ENCODE measurements at places on chromosomes 5 and 9.

GRCh38 chr9:132622159-132622558, 39.8 kb downstream of the BARHL1 start:
- no peak overlapping the region for H3K27ac ChIP-seq
- no peak overlapping the region for H3K4me3 ChIP-seq
- DNase-seq: no peak
- H3K4me1 ChIP-seq: no peaks in the 10 kb centered on the region
- no peaks in the 10 kb centered on the region for H3K27me3 ChIP-seq

DNA sequence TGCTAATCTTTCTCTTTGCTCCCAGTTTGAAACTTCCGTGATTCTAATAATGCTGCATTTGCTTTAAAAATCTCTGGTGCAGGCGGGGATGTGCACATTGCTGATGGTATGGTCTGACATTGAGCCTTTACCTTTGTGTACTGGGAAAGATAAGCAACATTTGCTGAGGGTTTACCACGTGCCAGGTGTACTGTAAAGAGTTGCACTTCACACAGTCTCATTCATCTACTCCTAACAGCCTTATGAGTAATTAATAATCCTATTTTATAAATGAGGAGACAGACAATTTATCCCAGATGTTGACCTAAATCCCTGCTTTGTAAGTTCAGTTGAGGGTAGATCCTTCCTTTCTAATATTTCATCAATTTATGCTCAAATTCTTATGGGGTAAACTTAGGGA, 726 bp upstream of the ADGRV1 start:
- no peaks in the 10 kb centered on the region for H3K36me3 ChIP-seq
- H3K27me3 ChIP-seq: no peaks in the 10 kb centered on the region
- peak overlapping the region; percentile 1 for H3K4me3 ChIP-seq
- DNase-seq: no peak
- peaks cover 16% of the 10 kb centered on the region for H3K4me1 ChIP-seq
- H3K27ac ChIP-seq: no peak overlapping the region

- no peak overlapping the region for H3K27ac ChIP-seq
- H3K27me3 ChIP-seq: no peaks in the 10 kb centered on the region
- H3K36me3 ChIP-seq: no peaks in the 10 kb centered on the region
- no peak for DNase-seq
These were observed 49.3 kb upstream of the FANCC start for GRCh38 chr9:95366731-95367325.

DNA sequence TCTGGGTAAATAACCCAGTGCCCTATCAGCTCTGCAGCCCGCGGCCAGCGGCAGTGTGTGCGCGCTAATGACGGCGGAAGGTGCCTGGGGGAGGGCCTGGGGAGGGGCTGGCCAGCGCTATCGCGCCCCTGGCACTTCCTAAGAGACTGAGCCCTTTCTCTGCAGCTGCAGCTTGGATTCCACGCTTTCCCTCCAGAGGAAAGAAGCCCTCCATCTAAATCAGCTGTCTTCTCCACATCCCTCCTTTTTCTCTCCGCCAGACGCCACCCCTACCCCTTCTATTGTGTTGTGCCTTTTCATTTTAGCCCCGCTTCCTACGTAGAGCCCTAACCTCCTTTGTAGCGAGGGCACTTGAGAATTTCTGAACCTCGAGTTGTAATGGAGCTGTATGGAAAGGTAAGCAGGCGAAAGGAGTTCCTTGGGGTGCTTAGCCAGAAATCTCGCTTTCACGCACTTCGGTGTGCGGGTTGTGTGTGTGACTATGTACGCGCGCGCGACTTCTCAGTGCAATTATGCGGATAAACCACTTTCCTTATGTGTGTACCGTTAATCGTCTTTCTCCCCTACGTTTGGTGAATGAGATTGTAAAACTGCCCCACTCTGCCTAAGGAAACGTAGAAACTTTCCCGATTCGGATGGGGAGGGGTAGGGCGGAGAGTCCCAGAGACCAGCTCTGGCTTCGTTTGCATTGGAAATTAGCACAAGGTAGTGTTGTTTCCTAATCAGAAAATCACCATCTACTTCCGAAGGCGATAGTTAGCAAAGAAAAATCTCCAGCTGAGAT, 664 bp upstream of the RAB3C start:
- DNase-seq: no peak
- H3K27ac ChIP-seq: no peak overlapping the region
- peaks cover 10% of the 10 kb centered on the region for H3K4me1 ChIP-seq
- H3K36me3 ChIP-seq: no peaks in the 10 kb centered on the region

DNA sequence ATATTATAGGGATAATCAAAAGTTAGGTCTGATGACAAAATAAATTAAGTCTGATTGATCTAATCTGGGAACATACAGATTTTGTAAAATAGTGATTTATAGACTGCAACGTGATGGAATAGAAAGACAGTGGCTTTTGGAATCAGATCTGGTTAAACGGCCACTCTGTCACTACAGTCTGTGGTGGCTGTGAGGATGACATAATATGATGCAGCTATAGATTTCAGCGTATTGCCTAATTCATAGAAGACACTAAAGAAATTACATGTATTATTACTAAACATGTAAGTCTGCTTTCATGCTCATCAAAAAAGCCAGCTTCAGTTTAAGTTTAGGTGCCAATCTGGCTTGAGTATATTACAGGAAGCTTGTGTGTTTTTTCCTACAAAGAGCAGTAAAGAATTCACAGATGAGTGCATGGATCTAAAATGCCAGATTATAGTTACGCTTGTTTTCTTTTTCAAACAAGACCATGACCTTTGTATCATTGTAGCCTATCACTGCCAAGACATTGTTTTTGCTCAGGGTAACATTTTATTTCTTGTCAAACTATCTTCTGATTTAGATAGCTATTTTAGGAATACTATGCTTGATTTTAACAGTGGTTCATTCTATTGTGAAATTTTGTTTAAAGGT, 25.7 kb downstream of the CPEB4 start:
- no peak for DNase-seq
- peaks cover 4% of the 10 kb centered on the region for H3K4me1 ChIP-seq
- H3K27me3 ChIP-seq: no peaks in the 10 kb centered on the region
- H3K27ac ChIP-seq: no peak overlapping the region
- H3K4me3 ChIP-seq: no peak overlapping the region
- H3K36me3 ChIP-seq: peaks cover 30% of the 10 kb centered on the region

- no peaks in the 10 kb centered on the region for H3K36me3 ChIP-seq
- no peak overlapping the region for H3K4me3 ChIP-seq
- peaks cover 3% of the 10 kb centered on the region for H3K27me3 ChIP-seq
These were observed 139.4 kb downstream of the MACIR start for GRCh38 chr5:103397739-103398581.

DNA sequence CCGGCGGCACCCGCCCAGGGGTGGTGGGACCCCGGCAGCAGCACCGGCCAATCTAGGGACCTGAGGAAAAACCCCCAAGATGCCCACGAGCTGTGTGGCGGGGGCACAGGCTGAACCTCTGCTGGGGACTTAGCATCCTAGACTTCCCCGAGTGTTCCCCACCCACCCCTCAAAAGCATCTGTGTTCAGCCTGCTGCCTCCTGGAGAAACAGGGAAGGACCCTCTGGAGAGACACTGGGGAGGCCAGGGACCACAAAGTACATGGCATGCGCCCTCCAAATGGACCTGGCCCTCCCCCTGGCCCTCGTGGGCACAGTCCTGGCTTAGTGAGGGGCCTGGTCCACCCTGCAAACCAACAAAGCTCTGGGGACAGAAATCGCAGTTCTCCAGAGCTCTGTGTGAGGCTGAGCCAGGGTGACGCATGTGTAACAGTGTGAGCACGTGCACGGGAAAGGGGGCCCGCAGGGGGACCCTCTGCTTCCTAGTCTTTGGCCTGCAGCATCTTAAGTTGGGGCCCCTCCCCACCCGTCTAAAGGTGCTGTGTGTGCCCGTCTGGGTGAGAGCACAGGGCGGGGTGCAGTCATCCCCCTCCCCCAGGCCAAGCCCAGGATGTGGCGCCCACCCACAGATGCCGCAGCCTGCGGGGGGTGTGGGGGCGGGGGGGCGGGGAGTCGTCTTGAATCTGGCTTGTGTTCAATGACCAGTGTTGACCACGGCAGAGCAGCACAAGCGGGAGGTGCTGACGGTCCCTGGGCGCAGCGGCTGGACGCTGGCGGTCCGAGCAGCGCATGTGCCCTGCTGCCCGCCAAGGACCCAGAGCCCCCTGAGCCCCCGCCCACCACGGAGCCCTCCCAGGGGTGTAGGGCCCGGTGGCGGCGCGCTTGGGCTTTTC, 672 bp upstream of the KCNT1 start:
- H3K4me3 ChIP-seq: no peak overlapping the region
- no peak overlapping the region for H3K27ac ChIP-seq
- peaks cover 10% of the 10 kb centered on the region for H3K4me1 ChIP-seq
- H3K27me3 ChIP-seq: no peaks in the 10 kb centered on the region
- DNase-seq: no peak

DNA sequence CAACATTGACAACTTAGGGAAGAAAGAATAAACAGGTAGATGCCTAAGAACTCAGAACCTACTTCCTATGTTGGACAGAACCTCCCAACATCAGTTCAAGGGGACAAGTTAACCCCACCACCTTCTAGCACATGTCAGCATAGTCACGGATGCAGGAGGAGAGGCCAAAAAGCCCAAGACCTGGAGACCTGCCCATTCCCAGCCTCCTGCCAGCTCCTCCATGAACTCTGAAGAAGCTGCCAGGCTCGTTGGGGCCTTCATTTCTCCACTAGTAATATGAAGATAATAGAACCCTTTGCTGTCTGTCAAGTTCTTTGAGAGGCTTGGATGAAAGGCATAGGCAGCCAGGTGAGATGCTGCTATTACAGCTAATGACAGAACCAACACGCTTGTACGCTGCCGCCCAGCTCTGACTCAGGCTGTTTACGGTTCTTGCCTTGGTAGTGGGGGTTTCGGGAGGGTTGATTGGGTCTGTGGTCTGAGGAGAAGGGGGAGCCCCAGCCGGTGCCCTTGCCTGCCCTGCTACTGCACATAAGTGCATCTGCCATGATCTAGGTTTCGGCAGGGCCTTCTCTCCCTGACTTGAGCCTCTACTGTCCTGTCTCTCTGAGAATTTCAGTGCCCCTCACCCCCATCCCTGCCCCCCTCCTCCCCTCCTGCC, 82.2 kb downstream of the NRG2 start:
- DNase-seq: no peak
- H3K27me3 ChIP-seq: no peaks in the 10 kb centered on the region
- no peaks in the 10 kb centered on the region for H3K36me3 ChIP-seq
- H3K27ac ChIP-seq: no peak overlapping the region
- H3K4me3 ChIP-seq: no peak overlapping the region

DNA sequence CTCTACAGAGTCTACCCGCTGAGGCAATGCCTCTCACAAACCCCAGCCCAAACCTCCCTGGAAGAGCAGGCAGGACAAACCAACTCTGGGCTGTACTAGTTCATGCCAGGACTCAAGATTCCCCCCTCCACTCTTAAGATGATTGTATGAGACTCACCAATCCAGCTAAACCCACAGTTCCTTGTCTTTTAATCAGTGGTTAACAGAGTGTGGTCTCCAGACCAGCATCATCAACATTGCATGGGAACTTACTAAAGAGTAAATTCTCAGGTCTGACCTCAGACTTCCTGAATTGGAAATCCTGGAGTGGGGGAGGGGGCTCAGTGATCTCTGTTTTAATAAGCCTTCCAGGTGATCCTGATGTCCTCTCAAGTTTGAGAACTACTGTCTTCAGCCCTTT, 240.9 kb downstream of the GAS1 start:
- H3K4me1 ChIP-seq: no peaks in the 10 kb centered on the region
- DNase-seq: no peak
- no peak overlapping the region for H3K27ac ChIP-seq
- no peaks in the 10 kb centered on the region for H3K36me3 ChIP-seq
- H3K4me3 ChIP-seq: no peak overlapping the region
- no peaks in the 10 kb centered on the region for H3K27me3 ChIP-seq

GRCh38 chr5:157222506-157223230, 42.0 kb downstream of the ITK start:
- DNase-seq: no peak
- H3K4me1 ChIP-seq: no peaks in the 10 kb centered on the region

DNA sequence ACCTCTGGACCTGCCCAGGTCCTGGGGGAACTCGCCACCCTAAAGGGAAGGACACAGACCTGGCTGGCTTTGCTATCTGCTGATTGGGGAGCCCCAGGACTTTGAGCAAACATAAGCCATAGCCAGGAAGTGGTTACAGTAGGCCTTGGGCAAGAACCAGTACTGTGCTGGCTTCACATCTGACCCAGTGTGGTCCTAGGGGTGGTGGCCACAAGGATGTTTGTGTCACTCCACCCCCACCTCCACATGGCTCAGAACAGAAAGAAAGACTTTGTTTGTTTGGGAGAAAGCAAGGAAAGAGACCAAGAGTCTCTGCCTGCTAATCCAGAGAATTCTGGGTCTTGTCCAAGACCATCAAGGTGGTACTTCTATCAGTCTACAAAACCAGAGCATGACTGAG, 334.2 kb downstream of the SPOCK1 start:
- no peaks in the 10 kb centered on the region for H3K36me3 ChIP-seq
- no peak for DNase-seq
- no peaks in the 10 kb centered on the region for H3K4me1 ChIP-seq
- no peak overlapping the region for H3K4me3 ChIP-seq
- no peak overlapping the region for H3K27ac ChIP-seq

GRCh38 chr9:4174546-4175175, 125.2 kb downstream of the GLIS3 start:
- H3K4me1 ChIP-seq: peaks cover 8% of the 10 kb centered on the region
- DNase-seq: no peak
- H3K27me3 ChIP-seq: no peaks in the 10 kb centered on the region
- H3K4me3 ChIP-seq: no peak overlapping the region

- no peaks in the 10 kb centered on the region for H3K36me3 ChIP-seq
- no peak for DNase-seq
- H3K4me1 ChIP-seq: peaks cover 12% of the 10 kb centered on the region
- H3K27me3 ChIP-seq: no peaks in the 10 kb centered on the region
- H3K4me3 ChIP-seq: no peak overlapping the region
These were observed 179.1 kb upstream of the GNA14 start for GRCh38 chr9:77827104-77827784.

- H3K27me3 ChIP-seq: no peaks in the 10 kb centered on the region
- H3K27ac ChIP-seq: no peak overlapping the region
- H3K4me3 ChIP-seq: peak overlapping the region; percentile 60
- H3K4me1 ChIP-seq: peaks cover 6% of the 10 kb centered on the region
These were observed 322.2 kb downstream of the CEMIP2 start for GRCh38 chr9:71446106-71446472.

- no peaks in the 10 kb centered on the region for H3K4me1 ChIP-seq
- no peaks in the 10 kb centered on the region for H3K27me3 ChIP-seq
- H3K36me3 ChIP-seq: no peaks in the 10 kb centered on the region
- H3K27ac ChIP-seq: no peak overlapping the region
- H3K4me3 ChIP-seq: no peak overlapping the region
- DNase-seq: no peak
These were observed 53.0 kb upstream of the RFX3 start for GRCh38 chr9:3578786-3579185.

DNA sequence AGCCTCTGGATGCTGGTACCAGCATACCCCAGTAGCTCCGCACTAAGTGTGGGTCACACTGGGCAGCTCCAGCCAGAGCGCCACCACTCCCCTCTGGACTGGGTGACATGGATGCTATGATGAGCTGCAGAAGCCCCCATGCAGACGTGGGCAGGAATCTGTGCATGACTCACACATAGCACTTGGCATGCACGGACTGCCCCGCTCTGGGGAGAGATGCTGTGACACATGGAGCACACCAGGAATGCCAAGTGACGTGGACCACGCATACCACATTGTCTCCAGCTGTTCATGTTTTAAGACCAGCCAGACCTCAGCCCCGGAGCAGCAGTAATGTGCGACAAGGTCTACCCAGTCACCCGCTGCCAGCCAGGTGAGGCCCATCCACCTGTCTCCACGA, 64.1 kb downstream of the SEMA4D start:
- no peaks in the 10 kb centered on the region for H3K27me3 ChIP-seq
- no peak overlapping the region for H3K4me3 ChIP-seq
- H3K36me3 ChIP-seq: no peaks in the 10 kb centered on the region
- DNase-seq: no peak
- peaks cover 36% of the 10 kb centered on the region for H3K4me1 ChIP-seq

- DNase-seq: no peak
- H3K36me3 ChIP-seq: peaks cover 17% of the 10 kb centered on the region
- H3K27me3 ChIP-seq: no peaks in the 10 kb centered on the region
- H3K27ac ChIP-seq: no peak overlapping the region
These were observed 99.0 kb downstream of the GAPVD1 start for GRCh38 chr9:125360601-125361000.
